Naive thymus-derived CD4-positive, alpha-beta T cell (primary cell): ENCODE measurements at places on chromosomes 3 and 15. TPM values are rescaled to one million over a fixed set of nuclear protein-coding genes. Genes with fewer than 3 reads are reported as not detected.

The CCDC54 gene
- not detected in 2 replicates for total RNA-seq

The FILIP1L gene
- total RNA-seq = 6.7 and 7.7 TPM in 2 replicates

The SCG5 gene
- 0.79 TPM for total RNA-seq

The BTBD1 gene
- total RNA-seq = 36.4 TPM

- no peak overlapping the region for H3K4me3 ChIP-seq
- DNase-seq = no peak
- H3K27me3 ChIP-seq = no peaks in the 10 kb centered on the region
- H3K27ac ChIP-seq = no peak overlapping the region
- no peaks in the 10 kb centered on the region for H3K36me3 ChIP-seq
- H3K4me1 ChIP-seq = no peaks in the 10 kb centered on the region
Observed at GRCh38 chr3:147393261-147393942, 12.9 kb downstream of the ZIC4 start.

DNA sequence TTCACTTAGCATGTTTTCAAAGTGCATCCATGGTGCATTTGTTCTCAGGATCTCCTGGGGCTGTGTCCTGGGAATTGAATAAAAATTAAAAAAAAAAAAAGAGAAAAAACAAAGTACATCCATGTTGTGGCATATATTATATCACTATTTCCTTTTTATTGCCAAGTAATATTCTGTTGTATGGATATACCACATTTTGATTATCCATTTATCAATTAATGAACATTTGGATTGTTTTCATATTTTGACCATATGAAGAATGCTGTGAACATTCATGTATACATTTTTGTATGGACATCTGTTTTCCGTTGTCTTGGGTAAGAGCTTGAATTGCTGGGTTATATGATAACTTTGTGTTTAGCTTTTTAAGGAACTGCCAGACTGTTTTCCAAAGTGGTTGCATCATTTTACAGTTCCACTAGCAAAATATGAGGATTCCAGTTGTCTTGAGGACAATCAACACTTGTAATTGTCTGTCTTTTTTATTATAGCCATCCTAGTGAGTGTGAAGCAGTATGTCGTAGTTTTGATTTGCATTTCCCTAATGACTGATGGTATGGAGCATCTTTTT, 44.5 kb downstream of the CTDSPL2 start:
- H3K27ac ChIP-seq = no peak overlapping the region
- H3K27me3 ChIP-seq = no peaks in the 10 kb centered on the region
- H3K4me3 ChIP-seq = no peak overlapping the region
- H3K4me1 ChIP-seq = no peaks in the 10 kb centered on the region
- no peaks in the 10 kb centered on the region for H3K36me3 ChIP-seq

GRCh38 chr3:123444744-123445143, 4.1 kb downstream of the ADCY5 start:
- DNase-seq = no peak
- H3K27ac ChIP-seq = no peak overlapping the region
- H3K36me3 ChIP-seq = no peaks in the 10 kb centered on the region
- no peak overlapping the region for H3K4me3 ChIP-seq

- no peaks in the 10 kb centered on the region for H3K36me3 ChIP-seq
- H3K4me3 ChIP-seq = no peak overlapping the region
- DNase-seq = no peak
- no peaks in the 10 kb centered on the region for H3K27me3 ChIP-seq
- no peak overlapping the region for H3K27ac ChIP-seq
- H3K4me1 ChIP-seq = no peaks in the 10 kb centered on the region
Observed at GRCh38 chr3:24375947-24376384, 118.7 kb downstream of the THRB start.

GRCh38 chr15:48366584-48367312, 35.5 kb downstream of the DUT start:
- DNase-seq = no peak
- H3K36me3 ChIP-seq = no peaks in the 10 kb centered on the region
- H3K27me3 ChIP-seq = no peaks in the 10 kb centered on the region
- H3K27ac ChIP-seq = no peak overlapping the region
- H3K4me3 ChIP-seq = no peak overlapping the region

DNA sequence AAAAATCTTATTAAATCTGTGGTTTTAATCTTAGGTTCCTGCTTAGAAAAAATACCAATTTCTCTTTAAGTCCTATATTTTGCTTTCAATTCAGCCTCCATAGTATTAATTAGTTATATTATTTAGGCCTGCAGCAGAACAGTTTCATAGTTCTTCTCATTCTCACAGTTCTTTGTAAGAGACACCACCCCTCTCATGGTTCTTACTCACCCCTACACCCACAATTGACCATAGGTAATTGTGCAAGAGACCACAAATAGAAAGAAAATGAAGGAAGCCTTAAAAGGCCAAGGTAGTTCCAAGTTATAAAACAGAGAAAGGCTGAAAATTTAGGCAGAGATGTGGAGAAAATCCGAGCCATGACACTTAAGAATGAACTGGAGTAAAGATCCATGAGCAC, 415.3 kb downstream of the TIGIT start:
- DNase-seq = no peak
- H3K36me3 ChIP-seq = no peaks in the 10 kb centered on the region
- no peak overlapping the region for H3K27ac ChIP-seq
- no peaks in the 10 kb centered on the region for H3K4me1 ChIP-seq
- no peaks in the 10 kb centered on the region for H3K27me3 ChIP-seq
